ENCODE measurements at places on chromosomes 2 and 18.

DNA sequence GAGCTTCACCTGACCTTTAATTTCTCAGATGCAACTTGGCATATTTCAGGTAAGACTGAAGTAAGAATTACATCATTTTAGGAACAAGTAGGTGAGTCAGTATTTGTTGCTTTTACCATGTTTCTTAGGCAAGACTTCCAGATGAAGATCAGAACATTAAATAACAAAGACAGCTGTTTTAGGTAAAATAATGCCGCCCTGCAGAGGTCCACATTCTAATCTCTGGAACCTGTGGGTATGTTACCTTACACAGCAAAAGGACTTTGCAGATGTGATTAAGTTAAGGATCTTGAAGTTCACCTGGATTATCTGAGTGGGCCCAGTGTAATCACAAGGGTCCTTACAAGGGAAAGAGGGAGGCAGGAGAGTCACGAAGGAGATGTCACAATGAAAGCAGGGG lies 39.3 kb downstream of the ICOS start:
- DNase-seq: no peak

DNA sequence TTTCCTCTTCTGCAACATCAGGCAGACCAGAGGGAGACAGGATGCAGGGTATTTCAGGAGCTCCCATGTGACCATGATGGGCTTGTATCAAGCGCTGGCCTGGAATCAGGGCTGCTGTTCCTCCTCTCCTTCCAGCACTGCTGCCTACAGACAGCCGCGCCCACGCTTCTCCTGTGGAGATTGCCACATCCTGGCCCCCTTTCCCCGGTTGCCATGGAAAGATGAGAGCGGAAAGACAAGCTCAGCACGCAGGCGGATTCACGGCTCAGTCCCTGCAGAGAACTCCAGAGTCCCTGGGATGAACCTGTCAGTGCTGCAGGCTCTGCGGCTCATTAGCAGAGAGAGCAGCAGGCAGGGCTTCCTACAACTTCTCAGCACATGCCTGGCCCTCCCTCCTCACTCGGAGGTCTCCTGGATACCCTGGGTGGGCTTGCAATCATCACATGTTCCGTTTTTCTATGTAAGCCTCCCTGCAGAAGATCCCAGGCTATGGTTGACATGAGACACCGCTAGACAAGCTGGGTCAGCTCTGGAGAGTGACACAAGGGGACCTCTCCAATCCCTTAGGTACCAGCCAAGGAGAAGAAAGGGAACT lies 497.8 kb upstream of the MYT1L start:
- no peak for DNase-seq

GRCh38 chr2:121613774-121614173 lies 35.5 kb downstream of the CLASP1 start:
- no peak for DNase-seq

- DNase-seq: no peak
These were observed 4.9 kb upstream of the DRC1 start for GRCh38 chr2:26396734-26397298.

GRCh38 chr2:98122524-98122923 lies 35.6 kb downstream of the VWA3B start:
- no peak for DNase-seq

- DNase-seq: peak; percentile 38
These were observed 50.0 kb downstream of the HDHD2 start for GRCh38 chr18:47100212-47100831.

- no peak for DNase-seq
These were observed 26.1 kb upstream of the OTOF start for GRCh38 chr2:26504002-26504401.

DNA sequence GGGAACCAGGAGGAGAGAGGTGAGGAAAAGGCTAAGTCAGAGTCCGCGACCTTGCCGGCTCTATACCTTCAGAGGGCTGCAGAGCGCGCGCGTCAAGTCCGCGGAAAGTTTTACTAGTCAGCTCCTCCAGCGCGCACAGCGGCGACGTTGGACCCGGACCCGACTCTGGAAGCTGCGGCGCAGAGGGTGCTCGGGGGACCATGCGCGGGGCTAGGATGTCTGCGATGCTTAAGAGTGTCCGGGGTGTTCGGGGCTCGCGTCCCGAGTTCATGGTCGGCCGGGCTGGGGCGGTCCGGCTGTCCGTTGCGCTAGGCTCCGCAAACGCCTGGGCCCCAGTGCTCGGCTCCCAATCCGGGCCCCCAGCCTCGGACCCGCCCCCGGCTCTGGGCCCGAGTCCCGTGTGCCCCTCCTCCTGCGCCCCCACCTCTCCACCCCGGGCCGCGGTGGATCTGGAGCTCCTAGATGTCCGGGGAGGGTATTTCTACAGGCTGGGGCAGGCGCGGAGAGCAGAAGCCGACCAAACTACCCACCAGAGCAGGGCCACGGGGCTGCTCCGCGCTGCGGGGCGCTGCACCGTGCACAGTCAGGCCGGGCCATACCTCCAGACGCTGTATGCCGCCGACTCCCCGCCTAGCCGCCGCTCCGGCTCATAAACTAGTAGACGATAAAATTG lies at the start of gene LBX2:
Gene LBX2 (minus strand): TSS at position 337 of the 673 bp plus-strand sequence. CDS start 66 bp downstream, at position 271.
- no peak for DNase-seq

DNA sequence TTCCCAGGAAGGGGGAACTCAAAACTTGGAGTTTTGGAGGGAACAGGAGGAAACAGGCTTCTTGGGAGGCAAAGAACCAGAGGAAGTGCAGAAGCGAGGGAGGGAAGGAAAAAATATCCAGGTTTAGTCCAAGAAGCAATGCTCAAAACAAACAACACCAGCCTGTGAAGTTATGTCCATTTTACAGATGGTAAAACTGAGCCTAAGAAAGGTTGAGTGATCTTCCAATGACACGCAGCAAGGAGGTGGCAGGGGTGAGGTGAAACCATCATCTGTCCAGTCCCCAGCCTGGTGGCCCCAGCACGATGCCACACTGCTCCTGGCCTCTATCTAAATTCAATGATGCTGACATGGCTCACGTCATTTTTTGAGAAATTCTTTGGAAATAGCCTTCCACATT lies 10.8 kb downstream of the DNMT3A start:
- DNase-seq: no peak

- no peak for DNase-seq
These were observed 29.6 kb upstream of the ALPP start for GRCh38 chr2:232348936-232349335.

GRCh38 chr2:207819021-207819797 lies 49.5 kb upstream of the FZD5 start:
- no peak for DNase-seq

DNA sequence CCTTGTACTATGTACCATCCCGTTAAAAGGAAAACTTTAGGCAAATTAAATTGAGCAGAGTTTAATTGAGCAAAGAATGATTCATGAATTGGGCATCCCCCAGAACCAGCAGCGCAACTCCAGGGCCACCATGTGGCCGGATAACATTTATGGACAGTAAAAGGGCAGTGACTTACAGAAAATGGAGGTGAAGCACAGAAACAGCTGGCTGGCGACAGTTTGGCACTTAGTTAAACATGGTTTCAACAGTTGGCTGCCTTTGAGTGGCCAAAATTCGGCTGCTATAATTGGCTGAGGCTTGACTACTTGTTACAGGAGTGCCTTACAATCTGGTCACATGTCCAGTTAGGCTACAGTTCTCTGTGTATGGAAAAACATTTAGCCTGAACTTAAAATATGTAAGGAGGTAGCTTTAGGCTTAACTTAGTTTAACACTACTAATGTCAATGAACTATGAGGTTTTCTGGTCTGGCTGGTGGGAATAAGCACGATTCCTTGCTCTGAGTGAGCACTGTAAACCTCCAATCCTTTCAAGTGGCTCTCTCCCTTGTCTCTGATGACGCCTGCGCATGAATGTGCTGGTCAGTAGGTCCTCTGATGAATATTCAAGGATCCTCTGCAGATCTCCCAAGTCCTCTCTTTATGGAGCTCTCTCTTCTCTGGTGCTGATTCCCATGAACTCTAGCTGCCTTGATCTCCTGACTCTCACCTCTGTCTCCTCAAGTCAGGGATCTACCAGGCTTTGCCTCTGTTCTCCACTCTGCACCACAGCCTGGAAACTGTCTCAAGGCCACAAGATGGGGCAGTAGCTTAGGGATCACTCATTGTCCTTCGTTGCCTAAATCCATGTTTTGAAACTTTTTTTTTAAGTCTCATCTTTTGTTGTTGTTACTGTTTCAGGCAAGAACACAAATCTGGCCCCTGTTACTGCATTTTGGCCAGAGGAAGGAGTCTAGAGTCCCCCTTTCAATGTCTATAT lies 24.4 kb upstream of the RAB31 start:
- no peak for DNase-seq

DNA sequence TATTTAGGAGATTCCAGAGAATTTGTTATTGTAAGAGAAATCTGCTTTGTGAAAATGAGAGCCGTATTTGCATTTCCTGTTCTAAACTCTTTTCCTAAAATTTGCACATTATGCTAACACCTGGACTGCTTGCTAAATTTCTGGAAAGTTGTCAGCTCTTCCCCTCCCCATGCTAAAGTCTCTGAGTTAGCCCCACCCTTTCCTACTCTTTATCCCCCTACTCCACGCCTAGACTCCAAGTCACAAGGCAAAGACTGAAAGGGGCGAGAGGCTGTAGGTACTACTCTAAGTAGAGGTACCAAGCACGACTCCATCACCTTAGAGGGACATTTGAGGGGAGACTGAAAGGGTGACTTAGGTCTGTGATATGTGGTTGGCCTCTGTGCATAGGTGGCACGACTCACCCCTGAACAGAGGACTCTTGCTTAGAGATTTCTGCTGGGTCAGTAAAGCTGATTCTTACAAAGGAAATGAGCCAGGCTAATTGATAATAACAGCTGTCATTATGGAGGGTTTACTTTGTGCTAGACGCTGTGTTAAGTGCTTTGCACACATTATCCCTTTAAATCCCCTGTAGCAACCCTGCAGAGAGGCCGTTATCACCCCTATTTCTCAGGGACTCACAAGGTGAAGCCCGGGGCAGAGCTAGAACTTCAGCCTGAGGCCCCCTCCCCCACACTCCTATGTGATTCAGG lies 373.5 kb downstream of the EN1 start:
- DNase-seq: no peak

DNA sequence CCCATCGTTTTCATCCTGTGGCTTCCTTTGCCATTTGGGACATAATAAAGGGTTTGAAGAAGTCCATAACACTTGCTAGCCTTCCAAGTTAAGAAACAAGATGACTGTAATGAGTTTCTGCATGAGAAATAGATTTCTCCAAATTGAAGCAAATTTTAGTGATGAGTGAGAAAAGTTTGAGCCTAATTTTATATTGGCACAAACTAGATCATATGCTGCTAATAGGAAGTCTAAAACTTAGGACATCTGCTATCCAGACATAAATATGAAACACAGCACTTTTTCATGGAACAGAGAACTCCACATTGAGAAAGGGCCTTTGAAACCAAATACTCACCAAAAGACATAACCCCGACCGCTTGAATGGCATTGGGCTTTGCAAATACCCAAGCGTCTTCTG lies 39.8 kb downstream of the SLC38A11 start:
- DNase-seq: no peak

DNA sequence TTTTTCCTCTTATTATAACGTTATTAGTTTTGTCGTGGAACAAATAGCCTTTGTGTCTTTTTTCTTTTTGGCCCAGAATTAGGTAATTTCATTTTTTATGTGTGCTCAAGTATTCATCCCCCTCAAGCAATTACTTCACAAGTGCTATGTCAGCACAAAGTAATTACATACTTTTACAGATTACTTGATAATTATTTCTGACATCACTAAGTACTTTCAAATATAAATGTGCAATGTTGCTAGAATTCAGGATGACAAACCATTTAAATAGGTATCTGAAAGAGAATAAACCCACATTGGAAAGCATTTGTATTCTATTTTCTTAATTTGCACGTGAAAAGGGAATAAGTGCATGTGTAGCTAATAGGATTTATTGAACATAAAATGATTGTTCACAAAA lies 238.2 kb downstream of the CDH7 start:
- no peak for DNase-seq

- DNase-seq: peak; percentile 57
These were observed 61.4 kb downstream of the TGOLN2 start for GRCh38 chr2:85266146-85267041.

Data from CD4-positive, alpha-beta T cell treated with Interleukin-1 beta for 1 hour (primary cell).